Calu3 (cell line): ENCODE measurements at places on chromosomes 12 and 14. TPM values are rescaled to one million over a fixed set of nuclear protein-coding genes. Genes with fewer than 3 reads are reported as not detected.

- no peak for DNase-seq
Observed at GRCh38 chr12:67977668-67978067, 11.6 kb upstream of the IFNG-AS1 start.

GRCh38 chr14:51095854-51096823, 1.2 kb upstream of the TRIM9 start:
- DNase-seq = no peak

- DNase-seq = no peak
Observed at GRCh38 chr12:84950971-84951546, 38.5 kb upstream of the SLC6A15 start.

Gene PARPBP
- 28.1 and 38.0 TPM in 2 replicates for total RNA-seq

- no peak for DNase-seq
Observed at GRCh38 chr12:132185705-132186104, 41.4 kb downstream of the NOC4L start.

GRCh38 chr12:120571299-120571698, 9.9 kb downstream of the POP5 start:
- DNase-seq = no peak

Gene SLC25A21
- total RNA-seq = 1.2 and 1.4 TPM in 2 replicates

Gene CD27
- not detected in 2 replicates for total RNA-seq

DNA sequence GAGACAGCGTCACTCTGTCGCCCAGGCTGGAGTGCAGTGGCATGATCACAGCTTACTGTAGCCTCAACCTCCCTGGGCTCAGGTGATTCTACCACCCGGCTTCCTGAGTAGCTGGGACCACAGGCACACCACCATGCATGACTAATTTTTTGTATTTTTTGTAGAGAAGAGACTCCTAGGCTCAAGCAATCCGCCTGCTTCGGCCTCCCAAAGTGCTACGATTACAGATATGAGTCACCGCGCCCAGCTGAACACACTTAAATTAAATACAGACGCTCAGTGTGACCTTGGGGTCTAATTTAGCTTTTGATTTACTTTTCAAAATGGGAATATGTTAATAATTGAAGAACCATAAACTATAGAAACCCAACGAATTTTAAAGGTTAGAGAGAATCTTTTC, 77.2 kb downstream of the C2CD5 start:
- no peak for DNase-seq

- no peak for DNase-seq
Observed at GRCh38 chr12:14259481-14260010, 105.9 kb upstream of the ATF7IP start.

Gene RNF212B
- total RNA-seq = not detected in 2 replicates

- no peak for DNase-seq
Observed at GRCh38 chr12:107319533-107320032, 226.2 kb upstream of the CRY1 start.

GRCh38 chr12:108696996-108697290, 34.4 kb downstream of the CORO1C start:
- DNase-seq = no peak

Gene HCAR2
- total RNA-seq = not detected in 2 replicates

- DNase-seq = no peak
Observed at GRCh38 chr12:49231878-49232655, 32.8 kb upstream of the TUBA1C start.

- no peak for DNase-seq
Observed at GRCh38 chr14:91270619-91271018, 26.1 kb upstream of the GPR68 start.

DNA sequence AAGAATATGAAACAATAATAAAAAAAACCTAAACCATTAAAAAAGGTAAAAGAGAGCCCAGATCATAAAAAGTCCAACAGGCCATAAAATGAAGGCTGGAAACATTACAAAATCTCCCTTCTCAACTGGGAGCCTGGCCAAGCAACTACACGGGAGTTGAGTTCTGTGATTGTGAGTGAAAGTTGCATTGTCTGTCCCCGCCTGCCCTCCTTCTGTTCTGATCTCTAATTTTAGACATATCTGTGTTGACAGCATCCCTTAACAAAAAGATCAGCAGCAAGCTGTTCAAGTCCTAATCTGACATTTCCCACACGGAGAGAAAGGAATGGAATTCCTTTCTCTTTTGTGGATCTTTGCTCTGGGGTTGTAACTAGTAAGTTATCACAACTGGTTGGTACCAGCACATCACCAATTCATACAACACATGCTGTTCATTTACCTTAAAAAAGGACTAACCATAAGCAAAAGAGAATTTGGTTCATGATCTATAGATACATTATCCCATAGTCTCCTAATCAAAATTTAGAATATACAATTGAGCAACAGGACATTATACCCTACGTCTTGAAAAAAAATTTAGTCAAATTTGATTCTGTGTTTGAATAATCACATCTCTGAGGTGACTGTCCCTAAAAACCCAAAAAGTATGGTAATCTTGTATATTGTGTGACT, 205.1 kb upstream of the GZMB start:
- no peak for DNase-seq
